ENCODE measurements at places on chromosomes 3 and 15.

DNA sequence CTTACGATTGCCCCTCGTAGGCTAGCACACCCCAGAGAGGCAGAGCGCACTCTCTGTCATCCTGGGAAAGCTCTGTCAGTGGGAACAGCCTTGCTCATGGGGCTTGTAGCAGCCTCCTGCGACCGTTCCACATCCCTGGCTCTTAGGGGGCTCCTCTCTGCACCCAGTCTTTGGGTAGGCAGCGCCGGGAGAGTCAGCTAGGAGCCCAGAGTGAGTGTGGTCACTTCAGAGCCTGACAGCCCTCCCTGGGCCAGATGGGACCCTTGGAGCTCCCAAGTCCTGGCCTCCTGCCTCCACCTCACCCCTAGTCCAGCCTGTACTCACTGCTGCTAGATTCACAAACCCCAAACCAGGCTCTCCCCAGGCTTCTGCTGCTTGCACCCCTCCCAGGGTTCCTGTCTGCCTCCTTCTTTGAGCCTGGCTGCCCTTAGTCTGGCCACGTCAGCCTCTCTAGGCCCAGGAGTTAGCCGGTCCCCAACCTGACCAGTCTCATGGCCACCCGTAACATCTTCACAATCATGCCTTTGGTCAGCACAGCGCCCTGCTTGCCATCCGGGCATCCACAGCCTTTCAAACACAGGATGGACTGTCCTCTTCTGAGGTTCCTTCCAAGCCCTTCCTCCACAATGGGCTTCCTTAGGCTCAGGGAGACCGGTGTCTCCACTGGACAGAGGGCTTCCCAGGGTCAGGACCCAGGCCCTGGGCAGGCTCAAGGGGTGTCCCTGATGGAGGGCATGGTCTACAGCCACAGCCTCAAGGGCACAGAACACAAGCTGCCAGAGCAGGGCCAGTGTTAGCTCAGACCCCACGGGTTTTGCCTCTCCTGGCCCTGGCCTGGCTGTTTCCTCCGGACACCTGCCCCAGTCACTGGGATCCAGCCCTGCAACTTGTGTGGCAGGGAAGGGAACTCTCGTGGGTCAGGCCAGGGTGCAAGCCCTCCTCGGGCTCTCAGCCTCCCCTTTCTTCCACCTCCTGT, 4.6 kb downstream of the ACSBG1 start:
- DNase-seq = no peak

- no peak for DNase-seq
Measured at GRCh38 chr15:60720086-60720485, 241.1 kb upstream of the ICE2 start.

- peak; percentile 31 for DNase-seq
Measured at GRCh38 chr3:30319713-30320112, 286.7 kb upstream of the TGFBR2 start.

DNA sequence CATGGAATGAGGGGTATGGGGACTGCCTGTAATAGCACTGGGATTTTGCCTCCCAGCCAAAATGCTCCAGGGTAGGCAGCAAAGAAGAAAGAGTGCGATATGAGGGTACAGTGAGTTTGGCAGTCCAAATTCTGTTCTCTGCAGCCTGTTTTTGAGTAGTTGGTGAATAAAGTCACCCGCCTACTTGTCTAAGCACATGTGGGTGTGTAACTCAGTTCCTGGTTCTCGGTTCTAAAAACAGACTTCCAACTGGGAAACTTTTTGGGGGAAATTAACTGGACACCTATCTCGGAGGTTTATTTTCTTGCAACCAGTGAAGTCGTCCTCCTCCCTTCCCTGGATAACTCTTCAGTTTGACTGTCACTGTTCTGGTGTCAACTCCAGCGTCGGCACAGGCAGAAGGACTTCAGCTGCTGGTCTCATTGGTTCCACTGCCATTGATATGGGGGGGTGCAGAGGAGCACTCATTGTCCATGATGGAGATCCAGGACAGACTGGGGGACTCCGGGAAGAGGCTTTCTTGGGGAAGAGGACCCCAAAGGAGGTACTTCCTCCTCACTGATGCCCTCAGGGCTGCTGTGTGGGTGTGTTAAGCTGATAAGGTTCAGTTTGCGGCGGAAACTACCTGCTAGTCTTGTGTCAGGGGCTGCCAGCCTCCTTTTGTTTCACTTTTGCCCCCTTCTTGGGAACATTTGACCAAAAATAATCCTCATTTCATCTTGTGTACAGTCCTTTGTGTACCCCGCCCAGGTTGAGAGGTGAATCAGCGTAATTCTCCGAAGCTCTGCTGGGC, 13.2 kb downstream of the GHRL start:
- no peak for DNase-seq

GRCh38 chr3:65604863-65605526, 433.7 kb downstream of the MAGI1 start:
- no peak for DNase-seq

GRCh38 chr3:131454501-131454900, 48.3 kb downstream of the MRPL3 start:
- no peak for DNase-seq

DNA sequence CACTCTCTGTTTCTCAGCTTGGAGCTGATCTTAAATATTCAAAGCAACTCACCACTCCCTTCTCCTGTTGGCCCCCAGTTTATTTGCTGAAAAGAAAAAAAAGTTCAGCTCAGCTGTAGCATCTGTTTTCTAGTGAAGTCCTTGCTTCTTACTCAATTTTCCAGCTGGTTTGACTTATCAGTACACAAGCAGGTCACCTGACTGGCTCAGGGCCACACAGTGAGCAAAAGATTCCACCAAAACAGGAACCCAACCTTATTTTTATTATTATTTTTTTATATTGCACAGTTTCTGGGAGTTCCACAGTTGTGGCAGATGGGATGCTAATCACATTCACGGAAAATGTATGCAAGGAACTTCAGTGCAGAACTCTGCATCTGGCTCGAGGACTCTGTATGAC, 390.7 kb upstream of the RGMA start:
- DNase-seq = no peak

- no peak for DNase-seq
Measured at GRCh38 chr3:65713016-65713415, 325.7 kb downstream of the MAGI1 start.

DNA sequence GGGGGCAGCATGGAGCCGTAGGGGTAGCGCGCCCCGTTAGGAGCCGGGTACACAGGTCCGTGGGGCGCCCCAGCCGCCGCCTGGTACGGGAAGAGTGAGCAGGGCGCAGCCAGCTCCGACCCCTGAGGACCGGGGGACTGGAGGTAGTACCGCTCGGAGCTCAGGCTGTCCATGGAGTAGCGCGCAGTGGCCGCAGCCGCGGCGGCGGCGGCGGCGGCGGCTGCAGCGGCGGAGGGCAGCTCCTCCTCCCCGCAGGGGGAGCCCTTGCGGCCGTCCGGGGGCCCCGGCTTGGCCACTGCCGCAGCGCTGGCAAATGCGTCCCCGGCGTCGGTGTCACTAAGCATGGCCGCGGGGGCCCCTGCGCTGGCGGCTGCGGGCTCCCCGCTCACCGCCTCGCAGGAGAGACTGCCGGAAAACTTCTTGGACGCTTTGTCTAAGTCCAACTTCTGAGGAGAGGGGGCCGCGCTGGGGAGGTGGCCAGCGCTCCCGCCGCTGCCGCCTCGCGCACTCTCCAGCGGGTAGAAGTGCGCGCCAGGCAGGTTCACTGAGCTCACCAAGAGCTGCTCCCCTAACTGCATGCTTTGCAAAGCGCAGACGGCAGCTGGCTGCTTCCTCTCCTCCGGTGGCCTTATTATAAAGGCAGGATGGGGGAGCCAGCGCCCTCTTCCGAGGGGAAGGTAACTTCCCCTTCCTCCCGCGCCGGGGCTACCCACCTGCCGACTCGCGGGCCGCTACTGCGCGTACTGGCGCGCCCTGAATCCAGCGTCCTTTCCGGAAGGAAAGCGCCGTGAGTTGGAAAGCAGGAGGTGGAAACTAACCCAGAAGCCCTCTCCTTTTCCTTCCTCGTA, at the start of gene EOMES:
Gene EOMES (minus strand): TSS at position 607 of the 848 bp plus-strand sequence. CDS start 29 bp downstream, at position 578.
- no peak for DNase-seq

DNA sequence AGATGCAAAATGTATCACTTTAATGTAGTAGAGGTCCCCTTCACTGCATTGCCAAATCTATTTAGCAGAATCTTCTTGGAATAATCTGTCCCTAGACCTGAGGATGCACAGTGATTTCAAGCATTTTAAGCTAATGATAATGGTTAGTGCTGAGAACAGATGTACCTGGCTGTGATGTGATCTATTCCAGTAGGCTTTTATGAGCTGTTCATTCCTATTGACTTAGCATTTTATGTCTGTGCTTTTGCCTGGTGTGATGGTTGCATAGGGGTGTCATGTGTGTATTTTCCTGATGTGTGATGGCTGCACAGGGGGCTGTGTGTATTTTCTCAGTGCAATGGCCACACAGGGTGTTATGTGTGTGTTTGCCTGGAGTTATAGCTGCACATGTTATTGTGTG, 272.9 kb downstream of the TIGIT start:
- DNase-seq = no peak

- no peak for DNase-seq
Measured at GRCh38 chr3:192850451-192850981, 67.1 kb downstream of the MB21D2 start.

- DNase-seq = no peak
Measured at GRCh38 chr3:20375302-20375701, 189.3 kb upstream of the SGO1 start.

DNA sequence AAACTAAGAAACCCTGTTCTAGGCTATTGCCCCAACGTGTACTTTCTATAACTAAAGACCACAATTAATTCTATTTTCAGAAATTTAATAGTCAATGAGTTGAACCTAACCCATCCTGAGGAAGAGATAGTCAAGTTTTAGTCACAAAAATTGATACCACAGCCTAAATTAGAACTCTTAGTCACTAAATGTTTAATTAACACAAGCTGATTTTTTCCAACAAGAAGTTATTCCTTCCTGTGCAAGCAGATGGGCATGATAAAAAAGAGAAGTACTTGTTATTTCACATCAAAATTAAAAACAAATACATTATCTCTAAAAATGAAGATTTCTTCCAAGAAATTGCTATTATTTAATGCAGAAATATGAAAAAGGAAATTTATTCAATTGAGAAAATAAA, 38.4 kb upstream of the TERB2 start:
- no peak for DNase-seq

- DNase-seq = no peak
Measured at GRCh38 chr15:57735891-57736290, 29.4 kb downstream of the POLR2M start.

DNA sequence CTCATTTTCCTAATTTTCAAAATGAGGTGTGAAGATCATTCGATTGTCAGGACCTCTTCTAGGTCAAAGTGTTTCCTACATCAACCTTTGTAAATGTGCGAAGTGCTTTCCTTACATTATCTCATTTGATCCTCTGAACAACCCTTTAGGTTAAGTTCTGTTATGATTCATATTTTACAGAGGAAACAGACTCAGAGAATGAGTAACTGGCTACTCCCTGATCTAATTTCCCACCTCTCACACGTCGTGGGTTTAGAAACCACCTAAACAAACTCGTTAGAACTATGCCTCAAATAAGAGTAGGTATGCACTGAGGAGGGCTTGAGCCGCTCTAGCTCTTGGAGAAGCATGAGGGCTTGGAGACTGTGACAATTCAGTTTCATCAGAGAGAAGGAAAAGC, 148.6 kb downstream of the CD47 start:
- DNase-seq = no peak

GRCh38 chr3:139339219-139339906, 4.5 kb upstream of the MRPS22 start:
- DNase-seq = no peak

GRCh38 chr3:65314916-65315315, 627.1 kb upstream of the ADAMTS9 start:
- no peak for DNase-seq

DNA sequence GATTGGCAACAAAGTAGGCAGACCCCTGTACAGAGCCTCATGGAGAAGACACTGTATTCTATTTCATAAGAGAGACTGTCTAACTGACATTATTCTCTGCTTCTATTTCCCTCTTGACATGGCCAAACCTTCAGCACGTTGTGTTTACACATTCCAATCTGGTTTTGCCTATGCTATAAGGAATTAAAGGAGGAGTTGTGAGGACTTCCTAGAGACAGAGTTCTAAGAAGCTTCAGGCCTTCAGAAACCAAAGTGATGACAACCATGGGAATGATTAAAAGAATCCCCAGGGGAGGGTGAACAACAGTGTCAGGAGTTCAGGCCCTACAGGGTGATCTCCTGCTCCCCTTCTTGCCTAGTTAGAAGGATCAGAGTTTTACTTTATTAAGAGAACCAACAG, 44.9 kb upstream of the CAPN7 start:
- no peak for DNase-seq

GRCh38 chr3:115624029-115624741, 875 bp downstream of the GAP43 start:
- DNase-seq = no peak

DNA sequence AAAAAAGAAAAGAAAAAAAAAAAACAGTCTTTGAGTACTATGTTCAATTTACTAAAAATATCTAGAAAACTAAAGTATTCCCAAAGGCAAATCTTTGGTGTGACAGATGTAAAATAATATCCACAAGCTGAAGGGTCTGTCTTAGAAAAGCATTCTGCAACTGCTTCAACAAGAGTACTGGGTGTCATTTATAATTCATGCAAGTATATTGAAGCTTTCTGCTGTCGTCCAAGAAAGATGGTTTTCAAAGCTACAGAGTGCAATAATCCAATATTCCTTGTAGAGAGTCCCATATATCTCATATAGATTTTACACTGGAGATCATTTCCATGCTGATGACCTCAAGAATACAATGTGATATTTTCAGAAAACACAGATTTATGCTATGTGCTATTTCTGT, 90.9 kb upstream of the SUCLG2 start:
- no peak for DNase-seq

DNA sequence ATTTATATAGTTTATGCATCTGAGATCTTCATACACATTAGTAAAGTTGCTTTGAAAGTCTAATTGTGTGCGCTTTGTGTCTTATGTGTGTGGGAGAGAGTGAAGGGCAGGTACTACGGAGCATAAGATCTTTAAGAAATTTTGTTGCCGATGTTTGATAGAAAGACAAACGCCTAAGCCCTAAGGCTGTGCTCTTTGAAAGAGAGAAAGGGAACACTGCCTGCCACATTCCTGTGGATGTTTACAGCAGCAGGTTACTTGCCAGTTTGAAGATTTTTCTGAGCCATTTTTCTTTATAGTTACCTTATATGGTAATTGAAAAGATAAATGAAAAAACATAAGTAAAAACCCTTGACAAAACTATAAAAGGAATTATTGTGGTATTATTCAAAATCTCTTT, 17.0 kb downstream of the DTWD1 start:
- no peak for DNase-seq

DNA sequence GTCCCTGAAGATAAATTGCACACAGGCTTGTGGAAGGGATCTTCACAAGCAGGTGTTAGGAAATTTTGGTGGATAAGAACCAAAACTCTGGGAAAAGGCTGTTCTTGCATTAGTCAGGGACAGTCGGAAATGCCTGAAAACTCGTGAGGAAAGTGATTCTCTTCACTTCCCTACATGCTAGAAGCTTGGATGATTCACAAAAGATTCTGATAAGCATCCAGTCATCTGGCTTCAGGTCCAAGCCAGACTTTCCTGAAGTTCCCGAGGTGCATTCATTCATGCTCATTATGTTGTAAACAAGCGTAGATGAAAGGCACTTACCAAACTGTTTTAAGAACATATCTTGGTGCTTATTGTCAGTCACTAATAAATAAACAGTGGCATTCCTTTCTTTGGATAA, 1028.7 kb downstream of the NTRK3 start:
- no peak for DNase-seq
